ENCODE measurements at places on chromosomes 5 and 9.

GRCh38 chr9:6793203-6793602 is 35.4 kb downstream of the KDM4C start:
- DNase-seq: no peak

GRCh38 chr5:89662499-89662898 is 747.1 kb downstream of the CETN3 start:
- no peak for DNase-seq

- DNase-seq: no peak
Measured at GRCh38 chr5:132782101-132782500, 5.1 kb upstream of the SEPTIN8 start.

DNA sequence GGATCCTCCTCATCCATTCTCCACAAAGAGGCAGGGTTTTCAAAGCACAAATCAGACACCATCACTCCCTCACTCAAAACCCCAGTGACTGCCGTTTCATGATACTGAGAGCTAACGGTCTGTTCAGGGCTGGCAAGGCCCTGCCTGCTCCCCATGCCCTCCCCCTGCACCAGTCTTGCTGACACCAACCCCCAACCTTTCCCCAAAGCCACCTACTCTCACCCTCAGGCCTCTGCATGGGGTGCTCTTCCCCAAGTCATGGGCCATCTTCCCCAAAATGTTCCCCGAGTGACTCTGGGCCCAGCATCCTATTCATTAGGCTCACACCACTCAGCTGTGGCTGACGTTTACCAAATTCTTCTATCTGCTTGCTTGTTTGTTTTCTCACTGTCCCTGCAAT is 21.7 kb upstream of the OLFM1 start:
- DNase-seq: no peak

GRCh38 chr5:57298985-57299491 is 125.2 kb downstream of the GPBP1 start:
- DNase-seq: peak; percentile 66

DNA sequence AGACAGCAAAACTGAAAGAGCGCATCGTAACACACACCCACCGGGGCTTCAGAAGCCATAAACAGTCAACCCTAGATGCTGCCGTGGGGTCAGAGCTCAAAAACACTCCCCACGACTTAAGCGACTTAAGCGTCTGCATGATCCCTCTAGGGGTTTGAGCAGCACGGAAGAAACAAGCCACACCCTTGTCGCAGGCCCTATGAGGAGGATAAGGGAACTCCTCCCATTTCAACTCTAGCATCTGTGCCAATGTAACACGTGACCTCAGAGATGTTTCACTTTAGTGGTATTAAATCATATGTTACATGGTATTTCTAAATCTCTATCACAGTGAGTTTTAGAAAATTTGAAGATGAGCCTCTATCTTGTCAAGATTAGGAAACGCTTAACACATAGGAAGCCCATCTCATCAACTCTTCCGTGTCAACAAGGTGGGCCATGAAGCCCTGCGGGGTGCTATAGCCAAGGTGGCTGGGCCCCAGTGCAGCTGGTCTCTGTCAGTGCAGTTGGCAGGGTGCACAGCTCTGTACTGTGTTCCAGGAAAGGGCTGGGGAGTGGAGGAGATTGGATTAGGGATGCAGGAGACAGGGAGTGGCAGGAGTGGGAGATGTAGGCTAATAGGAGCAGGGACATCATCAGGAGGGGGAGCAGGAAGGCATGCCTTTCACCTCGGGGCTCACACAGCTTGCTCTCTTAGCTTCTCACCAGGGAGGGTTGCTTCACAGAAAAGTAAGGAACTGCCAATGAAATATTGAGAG is 33.1 kb downstream of the ZCCHC9 start:
- no peak for DNase-seq

DNA sequence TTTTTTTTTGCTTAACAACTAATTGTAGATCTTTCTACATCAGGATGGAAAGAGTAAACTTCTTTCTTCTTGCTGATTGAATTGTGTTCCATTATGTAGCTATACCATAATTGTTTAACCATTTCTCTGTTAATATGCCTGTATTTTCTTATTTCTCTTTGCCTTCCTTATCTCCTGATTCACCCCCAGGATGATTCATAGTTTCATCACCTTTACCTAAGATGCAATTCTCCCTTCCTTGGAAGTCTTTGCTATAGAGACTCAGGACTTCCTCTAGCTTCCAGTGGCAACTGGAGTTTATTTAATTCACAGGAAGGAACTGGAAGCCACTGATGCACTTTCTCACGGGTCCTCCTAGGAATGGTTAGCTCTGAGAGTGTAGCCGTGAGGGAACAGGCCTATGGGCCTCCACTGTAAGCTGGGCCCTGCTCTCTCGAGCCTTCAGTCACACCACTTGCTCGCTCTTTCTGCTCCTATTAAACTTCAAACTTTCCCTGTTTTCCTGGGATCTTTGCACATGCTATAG is 83.1 kb downstream of the FGF1 start:
- DNase-seq: no peak

DNA sequence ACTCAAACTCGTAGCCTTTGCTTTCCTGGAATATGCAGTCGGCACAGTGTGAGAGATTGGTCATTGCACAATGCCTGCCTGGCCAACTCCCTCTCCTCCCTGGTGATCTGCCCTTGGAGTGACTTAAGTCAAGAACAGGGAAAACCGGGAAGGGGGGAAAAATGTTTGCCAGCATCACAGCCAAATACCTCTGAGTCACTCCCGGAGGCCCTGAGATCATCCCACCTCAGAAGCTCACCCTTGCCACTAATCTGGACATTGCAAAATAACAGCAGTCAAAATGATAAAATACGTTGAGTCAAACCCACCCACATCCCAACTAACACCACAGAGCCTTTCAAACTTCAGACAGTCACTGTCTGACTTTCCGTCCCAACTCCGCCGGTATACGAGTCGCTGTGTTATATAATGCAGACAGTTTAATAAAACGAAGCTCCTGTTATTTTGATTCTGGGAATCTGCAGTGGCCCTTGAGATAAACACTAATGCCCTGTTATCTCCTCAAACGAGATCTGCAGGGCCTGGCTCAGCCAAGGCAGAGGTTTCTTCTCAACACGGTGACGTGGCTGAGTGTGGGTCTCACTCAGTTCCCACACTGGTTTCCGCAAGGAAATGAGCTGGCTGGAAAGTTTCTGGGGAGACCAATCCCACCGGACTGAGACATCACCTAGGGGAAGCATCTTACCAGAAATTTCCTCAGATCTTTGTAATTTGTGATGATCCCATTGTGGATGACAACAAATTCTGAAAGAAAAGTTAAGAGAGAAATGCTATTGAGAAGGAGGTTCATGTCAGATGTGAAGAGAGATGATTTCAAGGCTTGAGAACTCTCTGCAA is 22.1 kb downstream of the GFPT2 start:
- no peak for DNase-seq

DNA sequence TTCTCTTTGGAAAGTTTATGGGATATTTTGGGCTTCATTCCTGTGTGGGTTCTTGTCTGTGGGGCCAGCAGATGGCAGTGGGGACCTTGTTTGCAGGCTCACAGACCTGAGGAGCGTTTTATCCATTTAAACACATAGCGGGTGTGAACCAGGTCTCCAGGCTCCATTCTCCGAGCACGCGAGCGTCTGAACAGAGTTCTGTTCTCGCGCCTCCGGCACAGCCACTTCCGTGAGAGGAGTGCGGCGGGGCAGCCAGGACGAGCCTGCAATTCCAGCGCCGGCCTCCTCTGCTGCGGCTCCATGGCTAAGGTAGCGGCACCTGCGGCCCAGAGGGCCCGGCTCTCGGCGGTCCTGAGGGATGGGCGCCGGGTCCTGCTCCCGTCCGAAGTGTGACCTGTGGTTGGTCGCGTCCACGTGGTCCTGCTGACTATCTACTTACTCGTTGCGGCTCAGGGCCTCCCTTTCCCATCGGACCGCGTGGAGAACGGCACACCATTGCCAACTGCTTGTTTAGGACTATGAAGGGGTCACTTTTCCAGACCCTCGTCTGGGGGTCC is 7.3 kb downstream of the NRARP start:
- no peak for DNase-seq

DNA sequence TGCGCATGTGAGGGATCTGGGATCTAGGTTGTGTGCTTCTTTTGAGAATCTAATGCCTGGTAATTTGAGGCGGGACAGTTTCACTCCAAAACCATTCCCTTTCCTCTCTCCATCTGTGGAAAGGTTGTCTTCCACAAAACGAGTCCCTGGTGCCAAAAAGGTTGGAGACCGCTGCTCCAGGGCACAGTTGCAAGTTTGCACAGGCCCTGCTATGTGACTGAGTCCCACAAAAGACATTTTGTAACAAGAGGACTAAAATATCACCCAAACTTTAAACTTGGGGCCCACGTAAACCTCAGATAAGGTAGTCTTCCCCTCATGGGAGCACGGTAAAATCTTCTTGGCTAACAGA is 5.8 kb upstream of the ZNF367 start:
- DNase-seq: no peak

DNA sequence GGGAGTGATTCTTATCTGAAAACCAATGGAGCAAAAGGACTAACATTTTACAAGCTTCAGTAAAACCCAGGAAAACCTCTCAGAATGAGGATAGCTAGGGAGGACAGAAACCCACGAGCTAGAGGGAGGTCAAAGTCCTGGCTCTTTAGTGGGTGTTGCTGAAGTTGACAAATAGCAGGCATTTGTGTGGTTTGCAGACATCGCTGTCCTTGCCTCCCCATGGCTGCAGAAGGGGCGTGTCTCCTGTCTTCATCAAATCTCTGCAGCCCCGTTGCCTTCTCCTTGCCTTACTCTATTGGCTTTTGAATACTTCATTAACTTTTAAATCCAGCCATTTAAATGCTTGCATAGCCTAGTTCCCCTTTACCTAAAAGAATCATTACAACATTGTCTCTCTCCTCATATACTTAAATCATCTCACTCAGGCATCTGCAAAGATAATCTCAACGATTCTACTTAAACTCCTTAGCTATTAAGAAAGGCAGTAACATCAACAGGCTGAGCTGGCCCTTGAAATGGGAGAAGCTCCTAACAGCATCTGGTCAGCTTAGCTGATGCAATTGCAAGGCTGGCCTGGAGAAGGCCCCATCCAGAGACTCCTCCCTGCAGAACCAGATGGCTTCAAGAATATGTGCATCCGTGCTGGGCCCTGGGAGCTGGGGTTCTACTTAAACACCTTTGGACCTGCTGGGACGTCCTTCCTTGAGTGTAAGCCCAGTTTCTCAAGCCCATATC is 152.8 kb upstream of the TAS2R1 start:
- DNase-seq: no peak

- DNase-seq: no peak
Measured at GRCh38 chr5:135223891-135224625, 175.0 kb downstream of the MACROH2A1 start.

DNA sequence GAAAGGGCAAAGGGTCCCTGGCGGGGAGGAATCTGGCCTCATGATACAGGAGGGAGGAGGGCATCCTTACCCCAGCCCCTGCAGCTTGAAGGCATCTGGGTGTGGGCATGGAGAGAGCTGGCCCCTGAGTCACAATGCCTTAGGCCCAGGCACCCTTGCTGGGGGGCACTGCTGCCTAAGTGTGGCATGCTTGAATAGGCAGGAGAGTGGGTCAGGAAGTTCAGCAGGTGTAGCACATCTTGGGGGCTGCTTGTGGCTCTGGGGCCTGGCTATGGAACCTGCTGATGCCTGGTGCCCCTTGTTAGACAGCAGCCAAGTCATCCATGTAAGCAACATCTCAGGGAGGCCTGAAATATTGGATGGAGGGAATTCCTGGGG is 63.1 kb downstream of the HSPA4 start:
- no peak for DNase-seq

DNA sequence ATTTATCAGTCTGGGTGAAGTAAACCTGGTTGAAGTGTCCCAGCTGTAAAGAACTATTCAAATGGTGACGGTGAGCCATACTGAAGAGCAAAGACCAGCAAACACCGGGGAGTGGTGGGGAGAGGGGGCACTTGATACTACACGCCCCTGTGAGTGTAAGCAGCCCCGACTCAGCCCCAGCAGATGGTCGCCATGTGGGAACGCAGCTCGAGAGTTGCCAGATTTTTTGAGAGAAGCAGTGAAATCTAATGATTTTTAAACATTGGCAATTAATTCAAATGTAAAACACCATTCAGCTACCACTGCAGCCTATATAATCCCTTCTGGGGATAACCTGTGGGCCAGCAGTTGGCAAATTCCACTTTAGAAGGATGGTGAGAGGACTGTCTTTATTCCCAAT is 1386.9 kb upstream of the WWC1 start:
- DNase-seq: no peak

DNA sequence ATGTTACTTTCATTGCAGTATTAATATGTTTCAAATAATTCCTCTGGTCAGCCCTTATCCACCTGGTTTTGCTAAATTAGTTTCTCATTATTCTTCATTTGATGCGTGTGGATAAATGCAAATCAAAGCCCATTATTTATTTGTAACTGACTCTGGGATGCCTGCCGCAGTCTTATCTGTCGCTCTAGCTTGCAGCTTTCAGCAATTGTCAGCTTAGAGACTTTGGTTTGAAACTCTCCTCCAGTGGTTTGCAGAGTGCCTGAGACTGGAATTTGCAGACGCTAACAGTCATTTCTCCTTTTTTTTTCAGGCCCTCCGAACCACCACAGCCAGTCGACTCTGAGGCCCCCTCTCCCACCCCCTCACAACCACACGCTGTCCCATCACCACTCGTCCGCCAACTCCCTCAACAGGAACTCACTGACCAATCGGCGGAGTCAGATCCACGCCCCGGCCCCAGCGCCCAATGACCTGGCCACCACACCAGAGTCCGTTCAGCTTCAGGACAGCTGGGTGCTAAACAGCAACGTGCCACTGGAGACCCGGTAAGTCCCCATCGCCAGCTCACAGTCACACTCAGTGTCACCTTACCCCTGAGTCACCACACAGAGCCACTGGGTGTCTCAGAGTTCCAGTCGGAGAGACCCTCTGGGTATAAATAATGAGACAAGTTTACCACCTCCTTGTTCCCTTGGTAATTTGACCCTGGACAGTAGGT is 339.0 kb upstream of the WWC1 start:
- DNase-seq: no peak

DNA sequence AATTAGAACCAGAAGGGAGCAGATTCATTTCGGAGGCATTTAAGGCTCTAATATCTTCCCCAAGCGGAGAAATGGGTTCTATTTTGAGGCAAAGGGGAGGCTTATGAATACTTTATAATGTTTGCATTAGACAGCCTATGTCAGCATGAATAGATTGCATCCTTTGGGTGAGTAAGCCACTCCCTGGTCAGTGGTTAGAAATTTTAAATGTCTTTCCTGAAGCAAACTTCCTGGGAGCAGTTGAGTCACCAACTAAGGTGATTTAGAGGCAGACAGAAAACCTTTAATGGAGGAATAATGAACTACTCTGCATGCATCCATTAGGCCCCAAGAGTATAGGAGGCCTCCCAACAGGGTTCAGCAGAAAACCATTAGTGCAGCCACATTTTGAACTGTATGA is 204.9 kb downstream of the ELAVL2 start:
- DNase-seq: no peak

DNA sequence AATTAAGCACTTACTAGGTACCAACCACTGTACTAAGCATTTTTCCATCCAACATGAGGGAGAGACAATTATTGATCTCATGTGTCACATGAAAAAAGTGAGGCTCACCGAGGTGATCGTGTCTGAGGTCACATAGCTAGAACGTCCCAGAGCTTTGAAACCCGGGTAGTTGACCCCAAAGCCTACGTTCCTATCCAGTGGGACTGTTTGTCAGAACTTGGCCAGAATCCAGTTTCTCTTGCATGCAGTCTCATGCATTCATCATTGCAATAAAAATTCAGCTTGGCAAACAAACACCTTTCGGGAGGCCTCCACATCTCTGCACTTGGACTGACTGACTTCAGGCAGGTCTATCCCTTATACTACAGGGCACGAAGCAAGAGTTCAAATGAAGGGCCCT is 23.4 kb upstream of the FAT2 start:
- DNase-seq: no peak

GRCh38 chr9:114171500-114171899 is 16.2 kb downstream of the COL27A1 start:
- DNase-seq: no peak
